ENCODE measurements at places on chromosomes 2 and 18.

DNA sequence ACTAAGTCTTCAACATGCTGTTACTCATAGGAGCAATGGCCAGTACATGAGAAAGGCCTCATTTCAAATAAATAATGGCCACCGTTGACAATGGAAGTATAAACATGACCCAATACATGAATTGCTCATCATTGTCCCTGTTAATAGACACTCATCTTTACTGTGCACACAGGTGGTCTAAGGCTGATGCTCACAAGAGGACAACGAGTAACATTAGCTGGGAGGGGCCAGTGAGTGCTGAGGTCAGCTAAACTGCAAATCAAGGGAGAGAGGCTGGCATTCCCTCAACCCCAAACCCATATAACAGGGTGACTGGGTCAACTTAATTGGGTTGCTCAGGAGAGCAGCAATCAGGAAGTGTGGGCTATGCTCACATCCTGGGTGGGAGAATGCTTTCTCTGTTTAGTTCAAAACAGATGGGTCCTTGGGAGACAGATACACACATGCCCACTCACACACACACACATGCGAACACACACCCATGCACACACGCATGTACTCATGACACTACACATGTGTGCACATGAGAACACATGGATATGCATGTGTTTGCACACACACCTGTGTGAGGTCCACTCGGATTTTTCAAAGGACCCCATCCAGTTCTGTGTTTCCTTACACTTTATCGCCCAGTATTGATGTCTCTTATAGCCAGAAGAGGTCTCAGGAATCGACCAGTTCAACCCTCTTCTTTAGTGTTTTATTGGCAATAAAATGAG, 172.0 kb downstream of the INHBB start:
- no peak for DNase-seq

- no peak for DNase-seq
Observed at GRCh38 chr2:16162491-16163040, 222.2 kb downstream of the MYCN start.

DNA sequence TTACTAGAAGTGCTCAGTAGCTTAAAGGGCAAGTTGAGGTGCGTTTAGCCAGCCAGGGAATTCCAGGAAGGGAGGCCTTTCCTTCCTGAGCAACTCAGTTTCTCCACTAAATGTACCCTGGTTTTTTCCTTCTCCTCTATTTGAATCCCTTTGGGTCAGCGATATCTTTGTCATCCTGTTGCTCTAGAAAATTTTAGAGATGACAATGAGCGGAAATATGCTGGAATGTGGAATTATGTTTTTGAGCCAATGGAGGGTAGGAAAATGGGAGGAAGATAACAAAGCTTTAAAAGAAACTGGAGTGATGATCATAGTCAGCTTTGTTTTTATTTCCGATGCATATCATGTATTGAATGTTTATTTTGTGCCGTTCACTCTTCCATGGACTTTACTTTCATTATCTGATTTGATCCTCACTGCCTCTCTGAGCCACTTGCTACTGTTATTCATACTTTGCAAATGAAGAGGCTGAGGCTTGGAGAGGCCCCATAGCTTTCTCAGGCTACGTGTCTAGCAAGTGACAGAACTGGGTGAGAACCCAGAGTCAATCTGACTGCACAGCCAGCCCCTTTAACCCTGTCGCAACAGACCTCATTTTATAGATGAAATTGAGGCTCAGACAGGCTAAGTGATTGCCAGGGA, 67.3 kb downstream of the NTSR2 start:
- DNase-seq = no peak

DNA sequence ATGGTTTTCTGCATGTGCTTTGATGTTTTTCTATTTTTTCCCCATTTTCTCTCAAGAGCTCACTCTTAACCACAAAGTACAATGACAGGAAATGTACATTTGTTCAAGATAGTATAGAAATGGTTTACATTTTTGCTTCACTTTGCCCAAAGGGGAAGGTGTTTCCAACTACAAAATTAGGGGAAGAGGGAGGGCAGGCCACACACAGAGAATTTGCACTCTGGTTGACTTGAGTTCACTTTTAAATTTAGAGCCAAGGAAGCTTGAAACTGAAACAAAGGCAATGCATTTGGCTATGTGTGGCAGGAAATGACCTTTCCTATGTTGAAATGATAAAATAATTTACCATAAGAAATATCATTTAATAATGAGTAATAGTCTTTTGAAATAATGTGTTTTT, 19.1 kb upstream of the VIT start:
- no peak for DNase-seq

DNA sequence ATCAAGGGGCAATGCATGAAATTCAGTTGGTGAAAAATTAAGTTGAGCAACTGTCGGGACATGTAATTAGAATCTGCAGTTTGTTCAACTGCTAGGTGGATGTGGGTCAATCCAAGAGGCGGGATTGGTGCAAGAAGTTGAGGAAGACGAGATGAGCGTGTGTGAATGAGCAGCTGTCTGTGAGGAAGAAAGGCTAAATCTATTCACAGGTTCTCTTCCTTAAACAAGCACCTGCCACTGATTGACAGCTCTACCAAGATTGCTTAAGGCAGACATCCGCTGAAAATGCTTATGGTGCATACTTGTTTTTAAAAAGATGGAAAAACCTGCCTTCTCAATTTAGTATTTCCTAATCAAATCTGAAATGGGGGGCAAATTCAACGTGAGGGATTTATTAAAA, 323.4 kb upstream of the THUMPD2 start:
- DNase-seq = no peak

All from stimulated activated CD8-positive, alpha-beta memory T cell treated with anti-CD3 and anti-CD28 coated beads, Interleukin-7, amount 100 ng/mL, for 48 hours (primary cell).